ENCODE measurements at places on chromosomes 7 and 10. TPM values are rescaled to one million over a fixed set of nuclear protein-coding genes. Genes with fewer than 3 reads are reported as not detected.

DNA sequence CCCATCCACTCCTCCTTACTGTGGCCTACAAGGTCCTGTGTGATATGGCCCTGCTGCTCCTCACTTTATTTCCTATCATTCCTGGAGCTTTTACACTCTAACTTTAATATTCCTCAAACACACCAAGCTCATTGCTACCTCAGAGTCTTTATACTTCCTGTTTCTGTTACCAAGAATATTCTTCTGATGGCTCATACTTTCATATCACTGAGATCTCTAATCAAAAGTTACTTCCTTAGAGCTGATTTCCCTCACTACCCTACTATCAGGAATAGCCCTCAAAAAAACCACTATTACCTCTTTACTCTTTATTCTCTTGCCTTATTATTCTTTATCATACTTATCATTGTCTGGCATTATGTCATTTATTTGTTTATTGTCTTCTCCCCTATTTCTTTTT is 5.8 kb upstream of the PPP3CB start:
- H3K4me1 ChIP-seq: peaks cover 44% of the 10 kb centered on the region
- H3K4me3 ChIP-seq: peak overlapping the region; percentile 33
- peaks cover 25% of the 10 kb centered on the region for H3K36me3 ChIP-seq
- H3K27ac ChIP-seq: peak overlapping the region; percentile 75
- H3K27me3 ChIP-seq: no peaks in the 10 kb centered on the region

DNA sequence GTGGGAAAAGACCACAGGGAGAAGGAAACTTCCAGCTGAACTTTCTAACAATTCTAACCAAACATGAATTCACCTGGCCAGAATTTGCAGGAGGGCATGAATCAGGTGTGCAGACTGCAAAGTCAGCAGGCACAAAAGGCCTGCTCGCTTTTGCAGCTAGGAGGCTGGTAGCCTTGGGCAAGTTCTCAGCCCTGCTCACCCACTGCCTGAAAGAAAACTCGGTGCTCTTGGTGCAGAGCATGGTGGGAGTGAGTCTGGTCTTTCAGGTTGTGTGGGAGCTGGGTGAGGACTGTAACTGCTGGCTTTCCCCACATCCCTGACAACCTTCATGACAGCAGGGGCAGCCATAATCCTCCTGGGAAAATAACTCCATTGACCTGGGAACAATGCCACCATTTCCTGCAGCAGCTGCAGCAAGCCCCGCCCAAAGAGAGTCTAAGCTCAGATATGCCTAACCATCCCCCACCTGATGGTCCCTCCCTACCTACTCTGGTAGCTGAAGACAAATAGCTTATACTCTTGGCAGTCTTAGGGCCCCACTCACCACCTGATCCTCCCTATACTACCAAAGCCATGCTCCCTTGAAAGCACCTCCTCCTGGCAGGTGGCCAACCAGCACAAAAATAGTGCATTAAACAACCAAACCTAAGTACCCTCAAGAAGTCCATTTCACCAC is 31.6 kb downstream of the ZNF117 start:
- no peak overlapping the region for H3K27ac ChIP-seq
- no peak overlapping the region for H3K4me3 ChIP-seq
- no peaks in the 10 kb centered on the region for H3K4me1 ChIP-seq
- DNase-seq: no peak
- H3K27me3 ChIP-seq: no peaks in the 10 kb centered on the region
- H3K36me3 ChIP-seq: no peaks in the 10 kb centered on the region

- no peak for DNase-seq
- H3K4me3 ChIP-seq: no peak overlapping the region
- peaks cover 12% of the 10 kb centered on the region for H3K27me3 ChIP-seq
- peaks cover 7% of the 10 kb centered on the region for H3K36me3 ChIP-seq
- peaks cover 30% of the 10 kb centered on the region for H3K4me1 ChIP-seq
- peak overlapping the region; percentile 46 for H3K27ac ChIP-seq
Measured at GRCh38 chr10:80144067-80144695, 11.7 kb downstream of the PLAC9 start.

PRDX3 gene
- 159 TPM for total RNA-seq

DNA sequence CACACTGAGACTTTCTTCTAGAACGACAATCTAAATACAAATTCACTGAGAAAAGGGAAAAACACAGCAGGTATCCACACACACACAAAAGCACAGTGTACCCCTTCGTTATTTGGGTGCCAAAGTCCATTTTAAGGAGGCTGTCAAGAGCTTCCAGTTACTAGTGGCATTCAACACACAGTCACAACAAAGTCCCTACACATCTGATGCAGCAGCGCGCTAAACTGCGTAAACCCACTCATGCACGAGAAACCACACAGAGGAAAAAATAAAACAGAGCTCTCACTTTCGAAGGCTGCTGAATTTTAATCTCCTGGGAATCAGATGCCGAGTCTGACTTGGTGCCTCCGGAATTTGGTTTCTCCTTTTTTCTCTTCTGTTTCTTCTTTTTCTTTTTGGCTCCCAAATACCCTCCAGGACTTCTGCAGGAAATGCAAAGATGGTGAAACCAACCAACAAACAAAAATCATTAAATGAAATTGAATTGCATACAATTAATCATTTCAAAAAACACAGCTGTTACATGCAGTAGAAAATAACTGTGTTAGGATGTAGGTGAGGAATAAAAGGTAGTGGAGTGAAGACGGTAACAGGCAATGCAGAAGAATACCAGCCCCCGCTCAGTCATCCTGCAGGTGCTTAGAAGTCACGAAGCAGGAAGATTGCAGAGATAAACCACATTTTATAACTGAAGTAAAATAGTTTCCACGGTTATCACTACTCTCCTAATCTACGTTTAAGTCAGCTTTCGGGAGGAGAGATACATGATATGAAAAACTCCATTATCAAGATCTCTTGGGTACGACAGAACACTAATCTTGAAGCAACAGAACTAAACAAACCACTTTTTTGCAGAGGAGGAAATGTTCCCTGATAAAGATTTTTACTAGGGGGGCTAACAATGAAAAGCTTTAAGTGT is 27.1 kb downstream of the NMT2 start:
- peaks cover 39% of the 10 kb centered on the region for H3K36me3 ChIP-seq
- H3K4me3 ChIP-seq: no peak overlapping the region
- DNase-seq: no peak
- no peak overlapping the region for H3K27ac ChIP-seq
- no peaks in the 10 kb centered on the region for H3K27me3 ChIP-seq

GRCh38 chr10:123637326-123637880 is 28.8 kb upstream of the GPR26 start:
- H3K4me3 ChIP-seq: no peak overlapping the region
- peaks cover 67% of the 10 kb centered on the region for H3K4me1 ChIP-seq
- no peaks in the 10 kb centered on the region for H3K27me3 ChIP-seq
- no peaks in the 10 kb centered on the region for H3K36me3 ChIP-seq
- peak; percentile 95 for DNase-seq

- H3K4me3 ChIP-seq: no peak overlapping the region
- peaks cover 21% of the 10 kb centered on the region for H3K4me1 ChIP-seq
- H3K27me3 ChIP-seq: no peaks in the 10 kb centered on the region
- DNase-seq: no peak
Measured at GRCh38 chr10:31515819-31516402, 196.9 kb downstream of the ZEB1 start.

GRCh38 chr7:38318241-38318640 is 44.8 kb upstream of the TARP start:
- peaks cover 49% of the 10 kb centered on the region for H3K4me1 ChIP-seq
- no peak overlapping the region for H3K27ac ChIP-seq
- no peak overlapping the region for H3K4me3 ChIP-seq
- no peak for DNase-seq
- peaks cover 5% of the 10 kb centered on the region for H3K27me3 ChIP-seq

MEOX2 gene
- not detected for total RNA-seq

- DNase-seq: no peak
- peaks cover 8% of the 10 kb centered on the region for H3K4me1 ChIP-seq
- H3K27me3 ChIP-seq: peaks cover 2% of the 10 kb centered on the region
- H3K27ac ChIP-seq: no peak overlapping the region
- H3K4me3 ChIP-seq: no peak overlapping the region
Measured at GRCh38 chr10:35882422-35883150, 240.5 kb upstream of the FZD8 start.

OPALIN gene
- not detected for total RNA-seq

- H3K27me3 ChIP-seq: peaks cover 2% of the 10 kb centered on the region
- no peak overlapping the region for H3K27ac ChIP-seq
- H3K36me3 ChIP-seq: peaks cover 5% of the 10 kb centered on the region
- no peak overlapping the region for H3K4me3 ChIP-seq
Measured at GRCh38 chr7:101902680-101903514, 85.5 kb downstream of the CUX1 start.

DNA sequence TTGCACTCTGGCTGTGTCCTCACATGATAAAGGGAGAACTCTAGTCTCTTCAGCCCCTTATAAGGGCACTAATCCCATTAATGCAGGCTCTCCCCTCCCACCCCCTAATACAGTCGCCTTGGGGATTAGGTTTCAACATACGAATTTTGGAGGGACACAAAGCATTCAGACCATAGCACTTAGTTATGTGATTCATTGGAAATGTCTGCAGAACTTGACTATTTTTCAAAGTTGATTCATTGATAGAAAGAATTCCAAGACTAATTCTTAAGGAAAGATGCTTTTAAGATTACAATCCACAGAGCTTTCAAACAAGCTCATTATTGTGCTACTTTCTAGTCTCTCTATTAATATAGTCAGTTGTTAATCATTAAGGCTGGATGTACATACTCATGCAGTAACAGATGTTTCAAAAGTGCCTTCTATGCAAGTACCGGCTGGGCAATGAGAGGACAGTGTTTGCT is 85.3 kb upstream of the RPA3 start:
- no peaks in the 10 kb centered on the region for H3K27me3 ChIP-seq
- no peak overlapping the region for H3K27ac ChIP-seq
- peak; percentile 16 for DNase-seq
- no peaks in the 10 kb centered on the region for H3K36me3 ChIP-seq
- H3K4me1 ChIP-seq: peaks cover 20% of the 10 kb centered on the region

DNA sequence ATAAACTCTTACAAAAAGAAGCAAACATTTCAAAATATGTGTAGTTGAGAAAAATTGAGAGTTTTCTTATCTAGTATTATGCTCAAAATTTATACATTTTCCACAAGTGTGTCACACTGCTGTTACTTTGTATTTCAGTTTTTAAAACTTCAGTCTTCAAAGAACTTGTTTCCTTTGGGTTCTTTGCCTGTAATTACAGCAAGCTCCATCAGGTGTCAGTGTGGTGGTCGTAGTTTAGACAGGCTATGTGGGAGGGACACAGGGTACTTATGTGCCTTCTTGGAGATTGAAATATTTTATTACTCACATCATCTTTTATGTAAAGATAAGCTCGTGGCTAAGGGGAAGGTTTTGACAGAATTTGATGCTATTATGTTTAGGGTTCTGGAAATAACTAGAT is 360.5 kb downstream of the FGFR2 start:
- no peak for DNase-seq
- H3K27me3 ChIP-seq: no peaks in the 10 kb centered on the region
- H3K36me3 ChIP-seq: peaks cover 5% of the 10 kb centered on the region
- H3K27ac ChIP-seq: no peak overlapping the region
- no peaks in the 10 kb centered on the region for H3K4me1 ChIP-seq
- H3K4me3 ChIP-seq: no peak overlapping the region

INA gene
- 0.99 TPM for total RNA-seq

DNA sequence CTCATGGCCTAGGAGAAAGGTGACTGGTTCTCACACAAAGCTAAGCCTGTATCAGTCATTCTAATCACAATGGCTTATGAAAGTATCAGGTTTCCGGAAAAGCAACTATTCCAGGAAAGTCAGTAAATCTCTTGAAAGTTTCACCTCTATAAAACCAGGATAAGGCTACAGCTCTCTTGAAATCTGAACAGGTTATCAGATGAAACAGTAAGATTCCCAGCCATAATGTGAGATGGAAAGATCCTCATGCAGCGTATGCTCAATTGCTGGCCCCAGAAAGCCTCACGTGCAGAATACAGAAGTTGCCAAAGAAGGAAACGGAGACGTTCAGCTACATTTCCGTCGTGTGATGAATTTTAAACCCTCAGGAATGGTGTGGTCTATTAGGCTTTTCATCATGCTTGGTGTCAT is 90.0 kb downstream of the PFKFB3 start:
- H3K4me1 ChIP-seq: peaks cover 37% of the 10 kb centered on the region
- H3K27me3 ChIP-seq: no peaks in the 10 kb centered on the region
- peaks cover 5% of the 10 kb centered on the region for H3K36me3 ChIP-seq
- DNase-seq: no peak
- no peak overlapping the region for H3K27ac ChIP-seq

DNA sequence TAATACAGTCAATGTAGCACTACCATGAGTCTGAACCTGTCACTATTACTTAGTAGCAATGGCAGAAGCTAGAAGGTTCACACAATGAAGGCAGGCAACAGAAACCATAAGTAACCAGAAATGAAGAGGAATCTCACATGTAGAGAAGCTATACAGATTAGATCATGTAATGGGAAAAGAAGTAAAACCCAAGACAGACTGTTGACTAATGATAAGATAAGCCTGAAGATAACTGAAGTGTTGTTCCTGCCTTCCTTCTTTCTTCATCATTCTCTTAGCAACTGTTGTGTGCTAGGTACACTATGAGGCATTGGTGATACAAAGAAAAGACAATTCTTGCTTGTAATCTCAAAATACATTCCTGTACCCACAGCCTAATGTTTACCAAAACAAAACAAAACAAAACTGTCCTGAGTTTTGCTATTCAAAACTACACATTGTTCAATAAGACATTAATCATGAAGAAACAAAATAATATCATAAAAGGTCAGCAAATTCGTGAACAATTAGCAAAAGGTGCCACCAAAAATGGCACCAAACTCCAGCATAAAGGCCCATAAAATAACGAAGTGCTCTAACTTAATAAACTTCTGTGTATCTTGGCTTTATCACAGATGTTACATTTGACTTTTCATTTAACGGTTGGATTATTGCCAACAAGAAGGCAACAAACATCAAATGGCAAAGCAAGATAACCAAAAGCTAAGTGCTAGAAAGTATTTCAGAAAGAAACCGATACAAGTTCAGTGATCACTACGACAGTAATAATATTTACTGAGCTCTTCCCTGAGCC is 27.1 kb downstream of the ZNF800 start:
- no peaks in the 10 kb centered on the region for H3K27me3 ChIP-seq
- no peak for DNase-seq
- no peak overlapping the region for H3K27ac ChIP-seq

FAM221A gene
- total RNA-seq: not detected

GRCh38 chr10:31745612-31746376 is 182.8 kb downstream of the ARHGAP12 start:
- H3K4me3 ChIP-seq: peak overlapping the region; percentile 13
- no peaks in the 10 kb centered on the region for H3K36me3 ChIP-seq
- peak; percentile 92 for DNase-seq
- peak overlapping the region; percentile 88 for H3K27ac ChIP-seq
- no peaks in the 10 kb centered on the region for H3K27me3 ChIP-seq
- H3K4me1 ChIP-seq: peaks cover 28% of the 10 kb centered on the region

GRCh38 chr7:123154231-123154860 is 45.4 kb downstream of the SLC13A1 start:
- H3K27ac ChIP-seq: no peak overlapping the region
- H3K36me3 ChIP-seq: no peaks in the 10 kb centered on the region
- H3K4me1 ChIP-seq: no peaks in the 10 kb centered on the region
- peak; percentile 39 for DNase-seq
- no peaks in the 10 kb centered on the region for H3K27me3 ChIP-seq
- H3K4me3 ChIP-seq: no peak overlapping the region

Measured in HFFc6 (cell line).